ENCODE measurements at places on chromosomes 12 and 14.
A peak's percentile ranks its signal among the peaks of the same experiment; 100 is the strongest.

DNA sequence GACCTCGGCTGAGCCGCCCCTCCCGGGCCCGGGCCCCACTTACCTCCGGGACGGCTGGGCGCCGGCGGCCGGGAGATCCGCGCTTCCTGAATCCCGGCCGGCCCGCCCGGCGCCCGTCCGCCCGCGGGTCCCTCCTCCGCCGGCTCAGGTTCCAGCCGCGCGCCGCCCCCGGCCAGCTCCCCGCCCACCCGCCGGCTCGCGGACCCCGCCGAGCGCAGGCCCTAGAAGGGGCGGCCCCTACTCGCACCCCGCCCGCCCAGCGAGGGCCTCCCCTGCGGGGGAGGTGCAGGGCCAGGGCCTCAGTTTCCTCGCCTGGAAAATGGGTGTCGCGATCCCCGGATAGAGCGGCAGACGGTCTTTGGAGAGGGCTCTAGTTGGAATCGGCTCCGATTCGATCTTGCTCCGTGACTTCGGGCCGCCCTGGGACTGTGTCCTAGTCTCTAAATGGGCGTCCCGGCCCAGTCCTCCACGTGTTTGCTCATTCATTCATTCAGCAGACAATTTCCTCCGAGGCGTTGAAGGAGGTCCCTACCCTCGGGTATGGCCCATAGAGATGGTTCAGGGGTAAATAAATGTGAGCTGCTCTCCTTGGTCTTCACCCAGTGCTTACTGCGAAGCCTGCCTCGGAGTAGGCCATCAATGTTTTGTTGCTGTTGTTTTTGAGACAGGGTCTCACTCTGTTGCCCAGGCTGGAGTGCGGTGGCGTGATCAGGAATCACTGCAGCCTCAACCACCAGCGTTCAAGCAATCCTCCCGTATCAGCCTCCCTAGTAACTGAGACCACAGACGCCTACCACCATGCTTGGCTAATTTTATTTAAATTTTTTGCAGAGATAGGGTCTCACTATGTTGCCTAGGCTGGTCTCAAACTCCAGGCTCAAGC, at the start of gene TRPV4:
TSS of gene TRPV4 (minus strand) at position 92 of the 883 bp plus-strand sequence. CDS start 18,602 bp downstream, outside the sequence.
- DNase-seq: no peak

DNA sequence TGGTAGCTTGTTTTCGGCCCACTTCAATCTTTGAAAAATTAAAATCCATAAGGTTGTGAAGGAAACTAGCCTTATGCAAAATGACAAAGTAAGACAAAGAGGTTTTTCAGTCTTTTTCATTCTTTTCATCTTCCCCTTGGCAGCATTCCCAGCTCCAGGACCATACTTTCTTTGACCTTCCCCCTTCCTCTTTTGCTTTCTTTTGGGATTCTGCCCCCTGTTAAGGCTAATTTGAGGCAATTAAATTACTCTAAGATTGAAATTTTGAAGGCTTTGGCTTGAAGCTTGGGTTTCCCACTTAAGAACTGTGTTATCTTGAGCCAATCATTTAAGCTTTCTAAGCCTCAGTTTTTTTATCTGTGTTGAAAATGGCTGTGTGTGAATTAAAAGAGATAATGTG, 124.9 kb downstream of the DACT1 start:
- DNase-seq: no peak

DNA sequence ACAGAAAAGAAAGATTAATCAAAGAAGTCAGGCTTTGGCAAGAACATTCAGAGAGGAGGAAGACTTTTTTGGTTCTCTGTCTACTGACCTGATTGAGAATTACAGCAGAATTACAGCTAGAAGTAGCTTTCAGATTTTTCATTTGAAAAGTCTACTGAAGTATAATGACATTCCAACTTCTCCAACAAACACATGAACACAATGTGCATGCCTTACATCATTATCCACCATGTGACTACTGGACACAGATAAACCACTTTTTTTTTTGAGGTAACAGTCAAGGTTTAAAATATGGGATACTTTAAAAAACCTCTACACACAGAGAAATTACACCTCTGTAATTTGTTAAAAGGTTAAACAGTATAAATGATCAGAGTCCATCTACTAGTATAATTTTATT, 12.3 kb downstream of the BTBD7 start:
- DNase-seq: no peak

GRCh38 chr14:23562822-23563472, 4.6 kb downstream of the AP1G2 start:
- DNase-seq: peak; percentile 11

DNA sequence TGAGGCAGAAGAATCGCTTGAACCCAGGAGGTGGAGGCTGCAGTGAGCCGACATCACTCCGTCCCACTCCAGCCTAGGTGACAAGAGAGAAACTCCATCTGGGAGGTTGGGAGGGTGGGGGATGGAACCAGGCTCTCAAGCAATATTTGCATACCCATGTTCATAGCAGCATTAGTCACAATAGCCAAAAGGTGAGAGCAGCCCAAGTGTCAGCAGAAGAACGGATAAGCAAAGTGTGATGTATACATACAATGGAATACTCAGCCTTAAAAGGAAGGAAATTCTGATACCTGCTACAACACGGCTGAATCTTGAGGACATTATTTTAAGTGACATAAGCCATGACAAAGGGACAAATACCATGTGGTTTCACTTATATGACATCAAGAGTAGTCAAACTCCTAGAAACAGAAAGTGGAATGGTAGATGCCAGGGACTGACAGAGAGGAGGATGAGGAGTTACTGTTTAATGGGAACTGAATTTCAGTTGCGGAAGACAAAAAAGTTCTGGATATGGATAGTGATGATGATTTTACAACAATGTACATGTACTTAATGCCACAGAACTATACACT, 11.6 kb downstream of the DAD1 start:
- DNase-seq: no peak

DNA sequence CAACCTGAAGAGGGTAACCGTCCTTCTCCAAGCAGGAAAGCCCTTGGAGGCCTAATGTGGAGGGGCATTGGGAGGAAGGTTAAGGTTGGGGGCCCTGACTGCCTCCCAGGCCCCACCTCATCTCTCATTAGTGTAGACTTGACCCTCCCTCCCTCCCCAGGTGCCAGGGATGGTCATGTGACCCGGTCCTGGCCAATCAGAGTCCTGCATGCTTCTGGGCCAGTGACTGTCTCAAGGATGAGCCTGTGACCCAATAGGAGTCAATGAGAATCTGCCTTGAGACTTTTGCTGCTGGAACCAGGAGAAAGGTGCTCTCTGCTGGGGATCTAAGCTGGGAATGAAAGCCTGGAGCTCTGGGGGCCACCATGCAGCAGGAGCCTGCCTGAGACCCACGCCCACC, 70.8 kb downstream of the NCOR2 start:
- DNase-seq: no peak

DNA sequence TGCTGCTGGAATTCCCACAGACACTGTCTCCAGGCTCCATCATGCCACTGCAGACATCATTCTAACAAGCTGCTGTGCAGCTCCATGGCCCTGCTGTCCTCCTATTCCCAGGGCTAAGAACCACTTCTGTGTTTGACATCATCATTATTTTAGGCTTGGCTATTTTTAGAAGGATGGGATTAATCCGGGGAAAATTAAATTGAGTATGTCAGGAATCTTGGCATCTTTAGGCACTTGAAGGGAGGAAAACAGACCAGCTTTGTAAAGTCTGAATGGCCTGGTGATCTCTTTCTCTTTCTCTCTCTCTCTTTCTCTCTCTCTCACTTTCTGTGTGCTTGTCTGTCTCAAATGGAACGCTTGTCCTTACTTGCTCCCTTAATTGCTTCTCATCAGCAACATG, 568.3 kb upstream of the FLRT2 start:
- DNase-seq: no peak

DNA sequence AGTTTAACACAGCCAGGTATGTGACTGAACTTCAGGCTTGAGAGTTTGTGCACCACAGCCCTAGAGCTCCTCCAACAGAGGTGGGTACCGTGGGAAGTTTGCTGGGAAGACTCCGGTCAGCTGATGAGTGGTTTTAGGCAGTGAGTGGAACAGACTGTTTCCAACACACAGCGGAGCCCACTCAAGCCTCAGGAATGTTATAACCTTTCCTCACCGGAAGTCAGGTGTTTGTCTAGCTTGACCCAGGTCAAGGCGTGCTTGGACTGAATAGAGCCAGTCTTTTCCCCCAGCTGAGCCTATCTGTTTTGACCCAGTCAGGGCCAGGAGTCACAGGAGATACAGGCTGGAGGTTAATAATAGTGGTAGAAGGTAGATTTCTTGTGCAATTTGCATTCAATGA, 138.4 kb upstream of the PARP11 start:
- no peak for DNase-seq

- no peak for DNase-seq
Observed at GRCh38 chr14:23561873-23562821, 5.4 kb downstream of the AP1G2 start.

GRCh38 chr12:121224591-121224990, 14.7 kb downstream of the P2RX4 start:
- no peak for DNase-seq

- no peak for DNase-seq
Observed at GRCh38 chr12:102067574-102068258, 5.9 kb upstream of the WASHC3 start.

GRCh38 chr12:104519190-104520019, 62.7 kb downstream of the CHST11 start:
- no peak for DNase-seq

DNA sequence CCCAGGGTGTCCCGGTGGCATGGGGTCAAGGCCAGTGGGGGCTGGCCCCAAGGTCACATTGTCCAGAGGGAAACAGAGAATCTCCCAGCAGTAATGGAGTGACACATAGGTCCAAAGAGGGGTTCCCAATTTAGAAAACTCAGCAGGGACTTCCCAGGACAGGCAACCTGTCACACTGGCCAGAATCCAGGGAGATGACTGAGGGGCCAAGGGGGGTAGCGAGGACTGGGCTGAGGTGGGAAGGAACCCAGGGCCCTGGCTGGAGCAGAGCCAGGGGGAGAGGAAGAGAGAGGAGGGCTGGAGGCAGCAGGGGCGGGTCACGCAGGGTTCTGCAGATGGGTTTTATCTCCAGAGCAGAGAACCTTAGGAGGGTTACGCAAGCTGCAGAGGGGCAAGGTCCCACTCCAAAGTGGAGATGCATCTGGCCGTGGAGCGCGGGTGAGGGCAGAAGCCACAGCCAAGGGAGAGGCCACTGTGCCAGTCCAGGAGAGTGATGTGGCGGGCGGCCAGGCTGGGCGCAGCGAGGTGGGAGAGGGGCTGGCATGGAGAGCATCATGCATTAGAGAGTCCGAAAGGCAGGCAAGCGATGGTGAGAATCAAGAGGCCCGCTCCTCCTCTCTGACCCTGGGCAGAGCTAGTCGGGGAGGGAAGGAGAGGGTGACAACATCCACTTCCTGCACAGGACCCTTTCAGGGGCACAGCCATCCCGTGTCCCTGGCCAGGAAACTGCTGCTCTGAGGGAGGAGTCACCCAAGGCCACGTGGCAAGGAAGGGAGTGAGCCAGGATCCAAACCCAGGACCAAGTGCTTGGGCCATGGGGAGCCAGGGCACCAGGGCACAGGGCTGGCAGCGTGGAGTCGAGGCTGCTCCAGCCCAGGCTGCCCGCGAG, 29.0 kb downstream of the NCOR2 start:
- no peak for DNase-seq

DNA sequence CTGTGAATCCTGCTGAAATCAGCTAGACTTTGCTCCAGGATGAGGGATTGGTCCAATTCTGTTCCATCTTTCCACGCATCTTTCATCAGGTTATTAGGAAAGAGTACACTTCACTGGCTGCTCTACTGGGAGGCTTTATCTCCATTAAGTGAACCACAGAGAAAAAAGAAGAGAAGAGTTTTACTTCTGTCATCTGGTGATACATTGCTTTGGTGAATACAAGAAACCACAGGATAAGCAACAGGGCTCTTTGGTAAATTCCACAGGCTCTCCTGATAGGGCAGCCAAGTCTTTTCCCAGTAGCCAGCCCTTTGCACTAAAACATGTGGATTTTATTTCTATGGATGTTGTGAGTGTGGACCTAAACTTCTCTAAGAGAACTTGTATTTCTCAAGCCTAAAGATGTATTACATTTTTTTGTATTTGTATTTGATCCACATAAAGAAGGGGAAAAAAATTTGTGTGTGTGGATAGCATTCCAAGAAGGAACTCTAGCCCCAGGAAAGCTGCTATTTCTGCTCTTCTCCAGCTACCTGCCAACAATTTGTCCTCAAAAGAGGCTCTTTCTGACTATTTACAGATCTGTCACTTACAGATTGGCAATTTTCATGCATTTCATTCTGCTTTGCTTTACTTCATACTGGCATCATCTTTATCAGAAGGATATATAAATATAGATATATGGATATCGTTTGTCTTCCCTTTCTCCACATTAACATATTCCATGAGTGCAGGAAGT, 1117.6 kb upstream of the TMEM132C start:
- no peak for DNase-seq

DNA sequence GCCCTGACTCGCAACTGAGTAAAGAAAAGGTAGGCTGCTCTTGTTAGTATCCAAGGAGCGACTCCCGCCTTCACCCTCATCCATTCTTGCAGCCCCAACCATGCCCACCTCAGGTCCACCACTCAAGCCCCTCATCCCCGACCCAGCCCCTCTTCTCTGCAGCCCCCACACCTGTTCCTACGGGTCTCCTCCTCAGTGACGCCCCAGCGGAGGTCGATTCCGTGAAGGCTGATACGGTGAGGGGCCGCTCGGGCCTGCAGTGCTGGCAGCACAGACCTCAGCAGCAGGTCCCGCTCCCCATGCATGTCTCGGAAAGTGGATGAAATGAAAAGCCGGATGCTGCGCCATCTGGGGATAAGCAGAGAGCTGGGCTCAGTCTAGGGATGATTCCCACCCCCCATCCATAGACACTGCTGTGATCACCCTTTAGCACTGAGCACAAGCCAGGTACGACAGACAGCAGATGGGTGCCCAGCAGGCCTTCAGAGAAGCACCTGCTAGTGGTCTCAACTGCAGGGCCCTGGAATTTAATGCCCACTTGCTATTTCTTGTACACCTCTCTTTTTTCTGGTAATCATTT, 26.9 kb downstream of the TEP1 start:
- DNase-seq: no peak

DNA sequence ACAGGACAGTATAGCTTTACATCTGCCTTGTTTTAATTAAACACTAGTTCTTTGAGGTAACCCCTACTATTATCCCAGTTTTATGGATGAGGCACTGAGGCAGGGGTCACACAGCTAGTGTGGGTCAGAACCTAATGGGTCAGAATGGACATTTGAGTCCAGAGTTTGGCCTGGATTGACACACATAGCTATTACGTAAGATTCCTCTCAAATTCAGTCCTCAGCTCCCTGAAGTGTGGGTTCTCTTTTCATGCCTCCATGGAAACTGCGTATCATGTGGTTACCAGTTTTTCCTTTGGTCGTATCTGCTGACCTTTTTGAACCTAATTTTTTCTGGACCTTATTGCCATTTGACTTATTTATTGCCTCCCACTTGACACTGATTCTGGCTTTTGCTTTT, 40.4 kb downstream of the PSEN1 start:
- DNase-seq: no peak

- DNase-seq: no peak
Observed at GRCh38 chr14:47039336-47039735, 387.8 kb upstream of the RPL10L start.

GRCh38 chr14:72745991-72746980, 147.6 kb downstream of the DPF3 start:
- DNase-seq: no peak
